ENCODE measurements at places on chromosomes 16 and 17.

GRCh38 chr17:80995131-80995530 is 3.5 kb downstream of the CHMP6 start:
- DNase-seq: no peak

- no peak for DNase-seq
Observed at GRCh38 chr17:59470624-59471297, 94.6 kb upstream of the DHX40 start.

GRCh38 chr17:31357839-31358394 is 33.6 kb upstream of the RAB11FIP4 start:
- no peak for DNase-seq

GRCh38 chr17:48012151-48012520 is 25.5 kb downstream of the COPZ2 start:
- no peak for DNase-seq

DNA sequence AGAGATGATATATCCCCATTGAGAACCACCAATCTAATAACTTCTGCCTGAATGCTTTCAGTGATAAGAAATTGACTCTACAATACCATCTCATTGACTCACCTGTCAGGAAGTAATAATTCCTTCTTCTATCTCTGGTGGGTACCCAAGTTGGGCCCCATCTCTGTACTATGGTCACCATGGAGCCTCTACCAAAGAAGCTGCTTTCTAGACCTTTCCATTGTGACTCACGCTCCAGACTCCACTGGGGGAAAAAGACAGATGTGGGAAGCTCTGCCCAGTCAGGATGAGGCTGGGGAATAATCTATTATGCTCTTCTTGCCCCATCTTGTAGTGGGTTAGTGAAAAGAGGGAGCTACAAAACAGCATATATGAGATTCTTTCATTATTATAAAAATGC is 100.4 kb downstream of the COPRS start:
- DNase-seq: no peak

GRCh38 chr17:8563981-8564602 is 66.4 kb downstream of the MYH10 start:
- DNase-seq: no peak

DNA sequence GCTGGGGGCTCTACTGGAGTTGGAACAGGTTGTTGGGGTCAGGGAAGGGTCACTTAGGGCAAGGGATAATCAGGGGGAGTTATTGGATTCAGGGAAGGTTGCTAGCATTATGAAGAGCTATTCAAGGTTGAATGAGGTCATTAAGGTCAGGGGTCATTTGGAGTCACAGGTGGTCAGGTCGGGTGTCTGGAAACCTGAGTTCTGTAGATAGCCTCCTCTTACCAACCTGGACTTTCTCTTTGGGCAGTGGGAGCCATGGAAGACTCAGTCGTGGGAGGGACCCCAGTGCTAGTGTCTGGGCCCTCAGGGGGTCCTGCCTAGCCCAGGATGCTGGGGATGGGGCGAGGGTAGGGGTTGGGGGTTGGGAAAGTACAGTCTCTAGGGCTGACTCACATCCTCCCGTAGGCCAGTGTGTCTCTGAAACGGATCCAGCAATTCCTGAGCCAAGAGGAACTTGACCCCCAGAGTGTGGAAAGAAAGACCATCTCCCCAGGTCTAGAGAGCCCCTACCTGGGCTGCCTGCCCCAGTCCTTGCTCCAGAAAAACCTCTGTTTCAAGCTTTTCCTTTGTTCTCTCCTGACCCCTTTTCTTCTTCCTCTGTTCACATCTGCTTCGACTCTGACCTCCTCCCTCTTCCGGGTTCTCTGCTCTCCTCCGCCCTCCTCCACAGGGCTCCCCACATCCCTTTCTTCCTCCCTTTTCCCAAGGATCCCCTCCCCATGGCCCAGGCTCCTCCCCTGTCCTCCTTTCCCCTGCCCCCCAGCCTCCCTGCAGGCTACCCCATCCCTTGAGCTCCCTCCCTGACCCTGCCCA is 33.5 kb downstream of the ABCC3 start:
- no peak for DNase-seq

DNA sequence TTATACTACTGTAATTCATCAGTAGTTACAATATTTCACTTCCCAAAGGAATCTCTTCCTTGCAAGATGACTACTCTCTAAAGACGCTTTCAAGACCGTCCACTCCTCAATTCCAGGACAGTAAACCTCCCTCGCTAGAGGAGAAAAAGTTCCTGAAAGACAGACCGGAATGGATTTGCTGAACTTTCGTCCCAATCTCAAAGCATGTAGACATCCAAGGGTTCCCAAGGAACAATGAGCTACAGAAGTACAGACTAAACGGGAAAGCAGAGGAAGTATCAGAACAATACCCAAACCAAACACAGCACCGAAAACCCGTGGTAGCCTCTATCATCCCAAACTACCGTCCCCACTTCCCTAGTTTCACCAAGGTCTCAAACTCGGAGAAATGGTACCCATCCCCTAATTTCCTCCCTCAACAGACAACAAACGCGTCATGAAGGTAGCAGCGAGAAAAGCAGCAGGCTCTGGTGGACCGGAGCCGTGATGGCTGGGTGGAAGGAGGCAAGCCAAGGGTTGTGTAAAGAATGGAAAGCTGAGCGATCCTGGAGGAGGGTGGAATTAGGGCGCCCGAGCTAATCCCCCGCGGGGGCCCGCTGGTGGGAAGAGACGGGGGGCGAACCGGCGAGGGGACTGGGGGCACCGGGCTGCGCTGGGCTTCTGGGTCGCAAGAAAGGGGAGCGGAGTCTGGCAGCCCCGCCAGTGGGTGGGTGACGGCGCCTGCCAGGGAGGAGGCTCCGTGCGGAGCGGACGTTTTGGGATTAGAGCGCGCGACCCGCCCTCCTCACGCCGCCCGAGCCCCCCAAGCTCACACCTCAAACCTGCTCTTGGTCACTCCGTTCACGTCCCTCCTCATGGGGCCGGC is 647 bp downstream of the FBXL20 start:
- no peak for DNase-seq

DNA sequence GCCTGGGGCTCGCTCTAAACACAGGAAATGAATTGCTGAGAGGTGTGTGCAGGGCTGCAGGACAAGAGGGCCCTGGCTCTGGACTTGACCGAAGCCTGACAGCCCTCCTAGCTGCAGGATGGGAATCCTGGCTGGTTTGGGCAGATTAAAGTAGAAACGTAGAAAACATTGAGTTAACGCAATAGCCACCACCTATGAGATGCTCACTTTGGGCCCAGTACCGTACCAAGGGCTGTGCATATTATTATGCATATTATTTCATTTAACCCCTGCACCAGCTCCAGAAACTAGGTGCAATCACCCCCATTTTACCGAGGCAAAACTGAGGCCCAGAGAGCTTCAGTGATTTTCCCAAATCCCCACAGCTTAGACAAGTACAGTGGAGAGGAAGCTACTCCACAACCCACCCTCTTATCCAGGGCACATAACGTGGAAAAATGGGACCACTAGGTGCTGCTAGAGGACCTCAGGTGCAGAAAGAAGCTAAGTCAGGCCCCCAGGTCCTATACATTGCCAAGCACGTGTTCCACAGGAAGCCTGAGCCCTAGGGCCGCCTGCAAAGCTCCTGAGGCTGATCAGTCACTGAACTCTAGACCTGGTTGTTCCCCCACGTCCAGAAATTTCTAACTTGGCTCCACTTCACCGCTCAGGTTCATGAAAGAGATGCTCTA is 79.2 kb downstream of the MYH11 start:
- DNase-seq: no peak

- no peak for DNase-seq
Observed at GRCh38 chr16:29683543-29684090, 4.6 kb downstream of the QPRT start.

- no peak for DNase-seq
Observed at GRCh38 chr16:85584819-85585282, 28.3 kb upstream of the GSE1 start.

GRCh38 chr17:82338858-82339633 is 5.5 kb upstream of the SECTM1 start:
- no peak for DNase-seq
